GM04504 (cell line): ENCODE measurements at places on chromosomes 7 and 10.

DNA sequence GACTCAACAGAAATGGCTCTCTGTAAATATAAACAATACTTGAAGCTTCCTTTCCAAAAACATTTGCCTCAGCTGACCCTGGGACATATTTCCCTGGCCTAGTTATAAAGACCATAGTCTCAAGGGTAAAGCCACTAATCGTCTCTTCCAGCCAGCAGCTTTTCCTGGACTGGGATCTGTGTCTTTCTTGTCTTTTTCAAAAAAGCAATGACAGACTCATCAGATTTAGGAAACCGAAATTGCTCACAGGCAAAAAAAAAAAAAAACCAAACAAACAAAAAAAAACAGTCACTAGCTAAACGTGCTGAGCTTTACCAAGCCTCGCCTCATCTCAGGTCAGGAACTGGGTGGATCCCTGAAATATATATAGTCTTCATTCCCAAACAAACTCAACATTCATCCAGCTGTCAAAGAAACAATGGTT, 23.5 kb downstream of the STN1 start:
- DNase-seq: peak; percentile 22

GRCh38 chr10:33793793-33794192, 459.3 kb upstream of the NRP1 start:
- no peak for DNase-seq

DNA sequence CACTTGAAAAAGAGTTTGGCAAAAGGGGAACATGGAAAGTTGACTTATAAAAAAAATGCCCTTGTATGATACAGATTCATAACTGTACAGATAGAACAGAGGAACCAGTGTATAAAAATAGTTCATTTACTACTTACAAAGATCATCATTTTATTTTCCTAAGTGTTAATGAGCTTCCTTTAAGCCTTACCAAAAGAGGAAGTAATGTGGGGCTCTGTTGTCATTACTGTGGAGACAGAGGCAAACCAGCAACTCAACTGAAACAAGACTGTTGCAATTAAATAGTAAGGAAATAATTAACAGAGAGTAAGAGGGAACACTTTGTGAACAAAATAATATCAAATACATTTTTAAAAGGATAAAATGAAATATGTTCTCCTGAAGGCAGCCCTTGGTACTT, 526.2 kb upstream of the ADARB2 start:
- no peak for DNase-seq

- no peak for DNase-seq
Measured at GRCh38 chr10:89003344-89003743, 12.7 kb downstream of the FAS start.

DNA sequence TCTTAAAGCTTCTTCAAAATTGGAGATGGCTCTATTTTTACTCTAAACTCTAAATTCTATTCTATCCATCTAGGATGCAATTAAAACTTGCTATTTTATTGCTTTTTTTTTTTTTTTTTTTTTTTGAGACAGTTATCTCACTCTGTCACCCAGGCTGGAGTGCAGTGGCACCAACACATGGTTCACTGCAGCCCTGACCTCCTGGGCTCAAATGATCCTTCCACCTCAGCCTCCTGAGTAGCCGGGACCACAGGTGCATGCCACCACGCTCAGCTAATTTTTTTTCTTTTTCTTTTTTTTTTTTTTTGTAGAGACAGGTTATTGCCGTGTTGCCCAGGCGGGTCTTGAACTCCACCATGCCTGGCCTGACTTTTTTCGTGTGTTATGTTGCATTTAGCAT, 41.2 kb downstream of the DNAJC1 start:
- DNase-seq: no peak

DNA sequence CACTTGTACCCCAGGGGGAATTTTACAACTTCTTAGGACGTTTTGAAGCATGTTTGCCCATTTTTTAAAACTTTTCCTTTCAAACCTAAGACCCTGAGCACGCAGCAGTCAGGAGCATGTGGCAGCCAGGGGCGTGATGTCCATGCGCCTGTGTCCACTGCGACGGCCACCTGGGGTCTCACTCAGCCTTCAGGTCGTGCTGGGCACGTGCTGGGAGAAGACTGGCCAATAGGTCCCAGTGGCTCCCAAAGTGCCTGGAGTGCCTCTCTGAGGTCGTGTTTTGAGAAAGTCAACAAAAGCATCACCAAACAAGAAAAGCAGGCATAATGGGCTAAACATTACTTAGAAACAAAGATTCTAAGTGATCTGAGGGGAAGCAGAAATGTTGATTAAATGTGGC, 14.8 kb downstream of the LRRC27 start:
- no peak for DNase-seq

- no peak for DNase-seq
Measured at GRCh38 chr7:28900311-28900710, 57.8 kb downstream of the TRIL start.
